Stimulated activated CD4-positive, alpha-beta T cell treated with anti-CD3 and anti-CD28 coated beads, Interleukin-15, amount 100 ng/mL, for 1 hour (primary cell): ENCODE measurements at places on chromosomes 3 and 15.

GRCh38 chr3:142319094-142319493, 93.7 kb upstream of the GK5 start:
- DNase-seq, result no peak

- DNase-seq, result no peak
Observed at GRCh38 chr15:94294556-94294955, 63.2 kb downstream of the MCTP2 start.

DNA sequence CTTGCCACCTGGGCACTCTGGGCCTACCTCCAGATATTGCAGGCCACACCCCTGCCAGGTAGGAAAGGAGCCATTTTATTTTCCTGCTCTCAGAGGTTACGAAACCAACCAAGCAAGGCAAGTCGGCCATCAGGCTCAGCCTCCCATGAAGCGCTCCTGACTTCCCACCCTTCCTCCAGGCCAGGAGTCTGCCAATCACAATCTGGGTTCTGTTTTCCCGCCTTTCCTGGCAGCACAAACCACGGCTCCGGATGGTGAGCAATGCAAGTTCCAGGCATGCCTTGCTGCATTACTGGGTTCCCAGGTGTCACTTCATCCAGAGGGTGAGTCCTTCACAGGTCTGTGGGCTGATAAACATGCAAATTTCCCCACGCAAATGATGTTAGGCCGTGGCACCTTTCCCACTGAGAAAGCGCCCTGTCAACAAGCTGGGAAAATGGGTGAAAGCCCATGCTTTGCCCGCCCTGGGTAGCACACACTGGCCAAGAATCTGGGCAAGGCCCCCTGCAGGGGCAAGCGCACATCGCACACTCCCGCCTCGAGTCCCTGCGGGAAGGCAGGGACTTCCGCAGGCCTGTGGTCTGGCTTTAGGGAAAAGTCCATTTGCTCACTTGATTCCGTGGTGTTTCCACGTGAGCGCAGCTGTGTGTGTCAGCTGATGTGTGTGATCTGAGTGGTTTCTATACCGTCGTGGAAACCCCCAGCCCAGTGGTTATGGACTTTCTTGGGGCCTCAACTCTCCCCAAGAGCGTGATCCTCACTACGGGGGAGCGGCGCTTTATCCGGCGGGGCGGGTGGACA, 61.6 kb upstream of the RYK start:
- no peak for DNase-seq

DNA sequence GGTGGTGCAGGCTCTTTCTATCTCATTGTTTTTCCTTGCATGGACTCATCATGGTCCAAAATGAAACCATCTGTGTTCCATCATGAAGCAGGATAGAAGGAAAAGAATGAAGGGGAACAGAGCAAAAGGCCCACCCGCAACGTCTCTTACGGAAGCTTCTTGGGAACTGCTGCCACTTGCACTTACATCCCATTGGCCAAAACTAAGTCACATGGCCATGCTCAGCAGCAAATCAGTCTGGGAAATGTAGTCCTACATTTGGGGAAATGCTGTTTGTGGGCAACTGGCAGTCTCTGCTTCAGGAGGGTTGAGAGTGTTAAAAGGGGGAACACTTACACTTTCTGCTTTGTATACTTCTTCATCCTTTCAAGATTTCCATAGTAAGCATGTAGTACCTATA, 191.6 kb downstream of the SV2B start:
- DNase-seq, result no peak

- DNase-seq, result no peak
Observed at GRCh38 chr3:18250991-18251390, 174.1 kb downstream of the SATB1 start.

DNA sequence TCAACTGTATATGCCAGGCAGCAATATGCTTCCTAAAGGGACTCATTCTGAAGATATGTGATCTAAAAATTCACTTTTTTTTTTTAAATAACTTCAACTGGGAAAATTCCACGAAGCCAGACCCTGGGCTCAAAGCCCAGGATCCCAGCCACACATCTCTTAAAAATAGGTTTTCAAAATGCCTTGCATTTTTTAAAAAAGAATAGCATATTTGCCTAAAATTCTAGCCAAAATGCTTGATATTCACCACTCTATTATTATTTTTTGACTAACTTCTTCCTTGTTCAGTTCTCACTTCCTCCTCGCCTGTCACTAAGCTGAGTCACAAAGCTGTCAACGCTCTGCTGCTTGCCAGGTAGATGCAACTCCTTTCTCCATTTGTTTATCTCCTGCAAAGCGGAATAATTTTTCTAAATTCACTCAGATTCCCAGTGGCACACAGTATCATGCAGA, 28.0 kb upstream of the VGLL4 start:
- no peak for DNase-seq

GRCh38 chr3:123816673-123817207, 67.4 kb downstream of the MYLK start:
- DNase-seq, result no peak

DNA sequence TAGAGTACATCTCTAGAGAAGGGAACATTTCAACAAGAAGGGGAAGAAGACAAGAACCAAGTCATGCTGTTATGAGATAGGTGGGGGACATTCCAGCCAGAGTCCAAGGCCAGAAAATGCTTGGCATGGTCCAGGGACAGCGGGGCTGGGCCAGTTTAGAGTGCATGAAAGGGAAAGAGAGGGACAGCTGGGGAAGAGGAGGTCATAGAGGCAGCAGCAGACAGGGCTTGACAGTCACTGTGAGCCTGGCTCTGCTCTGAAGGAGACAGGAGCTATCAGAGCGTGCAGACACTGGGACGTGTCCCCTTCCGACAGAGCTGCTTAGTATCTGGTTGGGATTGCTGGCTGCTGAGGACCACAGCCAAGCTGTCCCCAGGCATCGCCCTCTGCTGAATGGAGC, 35.7 kb upstream of the PRR20G start:
- DNase-seq, result no peak

GRCh38 chr3:156612903-156613302, 58.0 kb upstream of the SSR3 start:
- DNase-seq, result no peak

DNA sequence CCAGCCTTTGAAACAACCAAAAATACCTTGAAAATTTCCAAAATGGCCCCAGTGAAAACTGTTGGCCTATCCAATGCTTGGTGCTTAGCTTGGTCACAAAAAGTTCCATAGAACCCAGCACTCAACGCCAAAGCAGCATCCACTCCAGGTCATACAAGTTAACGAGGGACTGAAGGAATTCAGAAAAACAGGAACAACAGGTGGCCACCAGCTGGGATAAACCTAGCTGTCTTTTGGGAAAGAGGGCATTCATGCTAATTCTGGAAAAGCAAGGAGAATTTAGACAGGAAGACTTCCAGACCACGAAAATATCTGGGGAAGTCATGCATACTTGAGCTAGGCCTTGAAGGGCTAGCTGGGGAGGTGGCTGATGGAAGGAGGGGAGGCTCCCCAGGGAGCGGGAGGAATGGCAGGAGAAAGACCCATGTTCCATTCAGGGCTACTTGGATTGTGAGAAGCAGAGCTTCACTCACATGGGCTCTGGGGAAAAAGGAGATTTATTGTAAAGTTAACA, 28.6 kb downstream of the COLQ start:
- no peak for DNase-seq
